ENCODE measurements at places on chromosomes 4 and X. TPM values are rescaled to one million over a fixed set of nuclear protein-coding genes. Genes with fewer than 3 reads are reported as not detected.

PRSS48 gene
- total RNA-seq, result not detected

FGF5 gene
- 0.79 TPM for total RNA-seq

CCDC158 gene
- total RNA-seq, result not detected

TMEM31 gene
- total RNA-seq, result not detected

LARP1B gene
- 12.7 TPM for total RNA-seq

FRAS1 gene
- total RNA-seq, result 1.8 TPM

SPIN2A gene
- total RNA-seq, result 0.13 TPM

PCDH10 gene
- 0.13 TPM for total RNA-seq

Measured in A549 treated with CORT108297 at 1 μM for 4 hours (cell line).